MG63 (cell line): ENCODE measurements at places on chromosomes 12 and 14. TPM values are rescaled to one million over a fixed set of nuclear protein-coding genes. Genes with fewer than 3 reads are reported as not detected.

Gene STON2
- not detected in 2 replicates for total RNA-seq

Gene CCDC198
- total RNA-seq, result not detected in 2 replicates

Gene RPS6KL1
- 5.4 and 11.3 TPM in 2 replicates for total RNA-seq

Gene GDF3
- not detected in 2 replicates for total RNA-seq

Gene TAS2R31
- total RNA-seq, result 1.8 TPM in 1 of 2 replicates, not detected in the other

Gene KRT2
- not detected in 2 replicates for total RNA-seq

Gene OLR1
- total RNA-seq, result 8.6 and 15.3 TPM in 2 replicates

Gene IL25
- total RNA-seq, result not detected in 2 replicates

Gene TSHR
- 0.20 TPM in 1 of 2 replicates, not detected in the other for total RNA-seq

Gene APAF1
- total RNA-seq, result 19.3 and 24.2 TPM in 2 replicates

Gene ANO2
- not detected in 2 replicates for total RNA-seq

Gene LHX5
- not detected in 2 replicates for total RNA-seq

Gene CCDC197
- not detected in 2 replicates for total RNA-seq

Gene KRT6A
- total RNA-seq, result not detected in 2 replicates

GRCh38 chr12:132593938-132594358 is 16.4 kb downstream of the LRCOL1 start:
- peak; percentile 98 for DNase-seq

- no peak for DNase-seq
Measured at GRCh38 chr14:72416081-72416849, 477.6 kb downstream of the DPF3 start.

DNA sequence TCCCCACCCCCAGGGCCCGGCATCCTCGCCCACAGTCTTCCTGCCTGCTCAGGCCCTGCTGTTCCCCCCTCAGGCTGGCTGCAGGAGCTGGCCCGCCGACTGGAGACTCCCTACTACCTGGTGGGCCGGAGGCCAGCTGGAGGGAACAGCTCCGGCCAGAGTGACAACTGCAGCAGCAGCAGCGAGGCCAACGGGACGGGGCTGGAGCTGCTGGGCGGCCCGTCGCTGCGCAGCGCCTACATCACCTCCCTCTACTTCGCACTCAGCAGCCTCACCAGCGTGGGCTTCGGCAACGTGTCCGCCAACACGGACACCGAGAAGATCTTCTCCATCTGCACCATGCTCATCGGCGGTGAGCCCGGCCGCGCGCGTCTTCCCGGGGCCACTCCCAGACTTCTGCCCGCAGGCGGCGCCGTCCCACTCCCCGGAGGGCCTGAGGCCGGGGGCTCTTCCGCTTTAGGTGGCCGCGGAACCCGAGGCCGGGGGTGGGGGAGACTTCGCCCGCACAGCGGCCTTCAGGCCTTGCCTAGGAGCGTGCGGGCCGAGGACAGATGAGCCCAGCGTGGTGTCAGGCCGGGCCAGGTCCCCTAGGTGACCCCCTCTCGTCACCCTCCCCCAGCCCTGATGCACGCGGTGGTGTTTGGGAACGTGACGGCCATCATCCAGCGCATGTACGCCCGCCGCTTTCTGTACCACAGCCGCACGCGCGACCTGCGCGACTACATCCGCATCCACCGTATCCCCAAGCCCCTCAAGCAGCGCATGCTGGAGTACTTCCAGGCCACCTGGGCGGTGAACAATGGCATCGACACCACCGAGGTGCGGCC is 10.2 kb downstream of the KCNH3 start:
- DNase-seq, result no peak

GRCh38 chr12:78121969-78122610 is 291.4 kb downstream of the NAV3 start:
- peak; percentile 44 for DNase-seq

DNA sequence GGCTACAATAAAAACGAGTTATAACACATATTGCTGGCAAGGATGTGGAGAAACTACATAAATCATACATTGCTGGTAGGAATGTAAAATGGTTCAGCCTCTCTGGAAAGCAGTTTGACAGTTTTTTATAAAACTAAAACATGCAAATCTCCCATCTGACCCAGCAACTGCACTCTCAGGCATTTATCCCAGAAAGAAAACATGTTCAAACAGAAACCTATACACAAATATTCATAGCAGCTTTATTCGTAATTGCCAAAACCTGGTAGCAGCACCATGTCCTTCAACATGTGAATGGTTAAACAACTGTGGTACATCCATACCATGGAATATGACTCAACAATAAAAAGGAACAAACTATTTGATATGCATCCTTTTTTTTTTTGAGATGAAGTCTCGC is 10.1 kb upstream of the TMCC3 start:
- DNase-seq, result no peak

DNA sequence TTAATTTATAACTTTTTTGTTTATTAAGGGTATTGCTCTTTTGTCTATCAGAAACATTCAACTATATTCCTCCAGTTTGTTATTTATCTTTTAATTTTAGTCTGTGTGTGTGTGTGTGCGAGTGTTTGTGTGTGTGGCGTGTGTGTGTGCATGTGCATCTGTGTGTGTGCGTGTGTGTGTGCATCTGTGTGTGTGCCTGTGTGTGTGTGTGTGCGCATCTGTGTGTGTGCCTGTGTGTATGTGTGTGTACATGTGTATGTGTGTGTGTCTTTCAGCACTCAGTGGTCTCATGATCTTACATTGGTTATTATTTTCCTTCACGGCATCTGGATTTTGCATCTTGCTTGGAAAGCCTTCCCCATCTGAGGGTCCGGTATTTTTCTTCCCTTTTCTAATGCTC is 281.1 kb upstream of the RTL1 start:
- DNase-seq, result no peak

DNA sequence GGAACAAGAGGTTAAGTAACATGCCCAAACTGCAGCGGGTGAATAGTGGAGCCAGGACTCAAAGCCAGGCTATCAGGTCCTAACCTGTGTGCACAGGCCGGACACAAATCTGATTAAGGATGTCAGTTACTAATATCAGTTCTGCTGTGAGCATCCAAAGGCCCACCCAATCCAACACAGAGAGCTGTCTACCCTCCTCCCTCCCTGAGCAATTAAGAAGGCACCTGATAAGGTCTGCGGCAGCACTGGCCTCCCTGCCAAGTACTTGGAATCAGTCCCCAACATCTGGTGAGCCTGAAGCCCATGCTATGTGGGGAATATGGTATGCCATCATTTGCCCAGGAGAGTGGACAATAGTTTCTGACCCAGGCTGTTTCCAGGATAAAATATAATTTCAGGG is 3.9 kb downstream of the HEBP1 start:
- no peak for DNase-seq

- DNase-seq, result no peak
Measured at GRCh38 chr12:57781801-57782200, 786 bp upstream of the TSFM start.

DNA sequence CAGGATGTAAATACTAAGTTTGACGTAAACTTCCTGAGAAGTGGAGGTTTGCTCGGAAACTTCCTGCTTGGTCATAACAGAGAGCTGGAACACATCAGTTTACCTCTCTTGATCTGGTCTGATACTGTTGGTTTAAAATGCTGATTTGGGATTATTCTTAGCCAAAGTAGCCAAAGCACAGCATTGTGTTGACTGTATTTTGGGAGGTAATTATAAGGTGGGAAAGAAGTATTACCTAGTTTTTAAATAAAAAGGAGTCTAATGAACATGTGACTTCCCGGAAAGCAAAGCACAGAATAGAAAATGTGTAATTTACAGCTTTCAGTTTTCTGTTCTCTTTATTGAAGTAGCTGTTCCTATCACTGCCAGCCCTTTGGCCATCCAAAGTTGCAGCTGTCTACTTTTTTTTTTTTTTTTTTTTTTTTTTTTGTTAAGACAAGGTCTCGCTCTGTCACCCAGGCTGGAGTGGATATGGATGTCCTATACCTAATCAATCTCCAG is 52.2 kb upstream of the SRP54 start:
- DNase-seq, result no peak

GRCh38 chr14:23569443-23570151 is 2.0 kb upstream of the AP1G2 start:
- no peak for DNase-seq

DNA sequence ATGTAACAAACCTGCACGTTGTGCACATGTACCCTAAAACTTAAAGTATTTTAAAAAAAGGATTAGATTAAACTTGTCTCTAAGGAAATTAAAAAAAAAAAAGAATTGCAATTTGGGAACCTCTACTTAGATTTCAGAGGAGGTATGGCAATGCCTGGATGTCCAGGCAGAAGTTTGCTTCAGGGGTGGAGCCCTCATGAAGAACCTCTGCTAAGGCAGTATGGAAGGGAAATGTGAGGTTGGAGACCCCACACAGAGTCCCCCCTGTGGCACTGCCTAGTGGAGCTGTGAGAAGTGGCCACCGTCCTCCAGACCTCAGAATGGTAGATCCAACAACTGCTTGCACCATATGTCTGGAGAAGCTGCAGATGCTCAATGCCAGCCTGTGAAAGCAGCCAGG is 279.6 kb upstream of the CCDC196 start:
- no peak for DNase-seq

GRCh38 chr12:80936642-80937390 is 918 bp downstream of the LIN7A start:
- peak; percentile 50 for DNase-seq

- DNase-seq, result no peak
Measured at GRCh38 chr12:108649126-108649525, 15.4 kb upstream of the SELPLG start.

GRCh38 chr14:24894583-24895242 is 155.2 kb downstream of the STXBP6 start:
- no peak for DNase-seq

GRCh38 chr12:110846615-110847566 is at the start of gene CCDC63:
CCDC63 (plus strand) TSS chr12:110846987; CDS start chr12:110852955, 5,968 bp downstream.
- DNase-seq, result peak; percentile 28

DNA sequence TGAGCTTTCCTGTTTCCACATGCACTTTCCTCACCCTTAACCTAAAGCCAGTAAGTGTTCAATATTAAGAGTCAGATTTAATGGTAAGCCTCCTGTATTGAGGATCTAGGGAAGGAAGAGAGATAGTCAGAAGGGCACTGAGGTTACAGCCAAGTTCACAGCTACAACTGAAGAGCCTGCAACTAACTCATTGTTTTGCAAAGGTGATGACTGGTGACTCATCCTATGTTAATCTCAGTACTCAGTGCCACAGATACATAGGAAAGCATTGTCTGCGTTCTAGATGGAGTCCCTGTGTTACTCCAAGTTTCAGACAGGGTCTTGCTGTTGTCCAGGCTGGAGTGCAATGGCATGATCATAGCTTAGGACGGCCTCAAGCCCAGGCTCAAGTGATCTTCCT is 157.0 kb upstream of the RBM19 start:
- no peak for DNase-seq

DNA sequence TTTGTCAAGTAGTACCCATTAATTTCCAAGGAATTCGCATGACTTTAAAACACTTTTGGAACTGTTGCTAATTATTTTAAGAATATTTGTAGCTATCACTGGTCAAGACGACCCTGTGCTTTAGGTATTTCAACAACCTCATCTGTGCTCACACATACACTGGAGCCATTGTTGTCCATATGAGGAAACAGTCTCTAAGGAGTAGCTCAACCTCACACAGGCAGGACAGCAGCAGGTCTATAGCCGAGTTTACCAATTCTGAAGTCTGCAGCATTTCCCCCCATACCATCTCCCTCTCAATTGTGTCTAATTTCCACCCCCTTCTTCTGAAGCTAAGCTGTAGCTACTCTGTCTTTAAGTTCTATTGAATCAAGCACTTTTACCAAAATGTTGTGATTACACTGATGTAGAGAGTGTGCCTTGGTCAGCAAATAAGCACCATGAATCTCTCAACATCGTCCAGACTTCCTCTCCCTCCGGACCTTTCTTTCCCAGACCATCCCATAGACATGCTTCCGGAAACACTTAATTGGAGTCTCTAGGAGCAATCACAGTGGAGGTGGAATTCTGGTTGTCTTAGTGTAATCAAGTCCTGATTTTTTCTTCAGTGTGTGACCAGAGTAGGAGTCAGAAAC is 48.5 kb upstream of the NUAK1 start:
- DNase-seq, result no peak

DNA sequence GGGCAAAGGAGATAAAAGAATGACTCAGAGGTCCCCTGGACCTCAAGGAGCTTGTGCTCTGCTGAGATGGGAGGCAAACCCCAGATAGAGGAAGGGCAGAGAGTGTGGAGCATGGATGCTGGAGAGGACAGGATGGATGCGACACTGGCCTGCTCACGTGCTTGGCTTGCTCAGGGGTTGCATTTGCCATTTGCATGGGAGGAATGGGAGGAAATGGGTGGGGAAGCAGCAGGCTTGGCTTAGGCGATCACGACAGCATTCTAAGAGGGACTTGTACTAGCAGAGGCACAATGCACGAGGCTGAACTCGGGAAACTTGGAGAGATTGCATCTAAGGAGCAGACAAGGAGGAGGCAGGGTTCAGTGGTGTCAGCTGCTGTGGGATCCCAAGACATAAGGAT is 19.8 kb downstream of the CD9 start:
- DNase-seq, result no peak

GRCh38 chr14:89564989-89565388 is 148.0 kb upstream of the FOXN3 start:
- no peak for DNase-seq

DNA sequence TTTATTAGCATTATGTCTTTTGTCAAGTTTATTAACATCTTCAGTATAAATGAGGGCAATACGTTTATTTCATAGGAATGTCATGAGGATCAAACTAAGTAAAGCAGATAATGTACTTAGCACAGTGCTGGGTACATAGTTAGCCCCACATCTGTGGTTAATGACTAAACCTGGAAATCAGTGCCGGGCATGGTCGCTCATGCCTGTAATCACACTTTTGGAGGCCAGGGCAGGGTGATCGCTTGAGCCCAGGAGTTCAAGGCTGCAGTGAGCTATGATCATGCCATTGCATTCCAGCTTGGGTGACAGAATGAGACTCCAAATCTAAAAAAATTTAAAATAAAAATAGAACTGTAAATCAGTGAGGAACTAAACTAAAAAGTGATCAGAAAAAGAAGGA is 44.8 kb upstream of the GUCY2C start:
- no peak for DNase-seq

DNA sequence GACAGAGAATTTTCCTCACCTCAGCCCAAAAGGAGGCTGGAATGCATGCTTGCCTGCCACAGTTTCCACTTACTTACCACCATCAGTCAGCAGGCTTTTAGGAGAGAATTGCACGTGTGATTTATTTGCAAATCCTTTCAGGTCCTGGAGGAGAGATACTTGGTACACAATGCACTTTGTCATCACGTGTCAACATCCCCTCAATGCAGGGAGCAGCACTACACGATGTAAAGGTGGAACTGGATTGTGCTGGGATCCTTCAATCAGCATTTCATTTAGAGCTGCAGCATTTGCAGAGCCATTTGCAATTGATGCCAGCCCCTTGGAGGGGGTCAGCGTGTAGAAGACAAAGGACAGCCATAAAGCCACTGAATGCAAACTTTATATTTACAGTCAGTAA is 218.1 kb downstream of the GLT1D1 start:
- no peak for DNase-seq

GRCh38 chr14:68952531-68953195 is 26.4 kb downstream of the ACTN1 start:
- DNase-seq, result peak; percentile 49

- no peak for DNase-seq
Measured at GRCh38 chr12:15714256-15714655, 74.9 kb downstream of the EPS8 start.
